Fibroblast of mammary gland (primary cell): ENCODE measurements at places on chromosomes 2 and 18.

DNA sequence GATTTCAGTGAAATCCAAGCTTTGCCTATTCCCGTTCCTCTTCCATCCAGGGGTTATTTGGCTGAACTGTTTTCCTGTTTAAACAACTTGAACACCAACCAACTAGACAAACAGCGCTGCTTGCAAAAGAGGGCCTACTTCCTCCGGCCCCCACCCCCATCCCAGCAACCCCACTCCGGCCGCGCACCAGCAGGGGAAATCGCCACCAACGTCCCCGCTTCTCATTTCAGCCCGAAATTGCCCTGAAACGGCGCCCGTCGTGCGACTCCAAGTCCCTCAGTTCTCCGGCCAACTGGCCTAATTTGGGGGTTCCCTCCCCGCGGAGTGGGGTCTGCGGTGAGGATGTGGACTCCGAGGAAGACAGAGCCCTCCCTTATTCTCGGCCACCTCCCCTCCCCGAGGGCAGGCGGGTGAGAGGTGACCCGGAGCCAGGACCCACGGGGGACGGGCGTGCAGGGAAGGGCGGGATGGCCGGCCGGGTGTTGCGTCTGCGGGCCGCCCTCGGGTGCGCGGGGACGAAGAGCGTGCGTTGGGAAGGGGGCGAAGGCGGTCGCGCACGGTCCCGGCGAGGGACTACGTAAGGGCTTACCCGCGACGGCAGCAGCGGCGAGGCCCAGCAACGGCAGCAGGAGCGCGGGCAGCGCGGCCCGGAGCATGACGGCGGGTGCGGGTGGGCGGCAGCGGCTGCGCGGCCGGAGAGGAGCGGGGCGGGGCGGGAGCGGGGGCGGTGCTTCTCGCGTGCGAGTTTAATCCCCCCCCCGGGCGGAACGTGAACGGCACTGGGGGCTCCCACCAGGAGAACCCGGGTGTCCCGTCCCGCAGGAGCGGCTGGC lies at the start of gene CD302:
CD302 (minus strand) TSS at position 666 of the 833 bp plus-strand sequence; CDS start at position 656, 10 bp downstream.
- DNase-seq: peak; percentile 47

DNA sequence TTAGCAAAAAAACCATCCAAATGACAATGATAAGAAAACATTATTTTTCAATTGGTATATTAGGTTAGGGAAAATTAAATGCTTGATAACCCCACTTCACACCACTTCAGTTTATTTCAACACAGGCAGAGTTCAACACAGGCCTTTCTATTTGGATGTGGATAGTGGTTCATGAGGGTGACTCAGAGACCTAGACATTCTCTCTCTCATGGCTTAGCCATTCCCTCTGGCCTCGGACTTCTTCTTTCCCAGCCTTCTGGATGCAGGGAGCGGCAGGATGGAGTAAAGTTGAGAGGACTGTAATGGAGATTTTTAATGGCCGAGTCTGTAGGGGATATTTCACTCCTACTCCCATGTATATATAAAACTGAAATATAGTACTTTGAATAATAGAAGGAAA lies 109.7 kb downstream of the CTNNA2 start:
- DNase-seq: peak; percentile 20

DNA sequence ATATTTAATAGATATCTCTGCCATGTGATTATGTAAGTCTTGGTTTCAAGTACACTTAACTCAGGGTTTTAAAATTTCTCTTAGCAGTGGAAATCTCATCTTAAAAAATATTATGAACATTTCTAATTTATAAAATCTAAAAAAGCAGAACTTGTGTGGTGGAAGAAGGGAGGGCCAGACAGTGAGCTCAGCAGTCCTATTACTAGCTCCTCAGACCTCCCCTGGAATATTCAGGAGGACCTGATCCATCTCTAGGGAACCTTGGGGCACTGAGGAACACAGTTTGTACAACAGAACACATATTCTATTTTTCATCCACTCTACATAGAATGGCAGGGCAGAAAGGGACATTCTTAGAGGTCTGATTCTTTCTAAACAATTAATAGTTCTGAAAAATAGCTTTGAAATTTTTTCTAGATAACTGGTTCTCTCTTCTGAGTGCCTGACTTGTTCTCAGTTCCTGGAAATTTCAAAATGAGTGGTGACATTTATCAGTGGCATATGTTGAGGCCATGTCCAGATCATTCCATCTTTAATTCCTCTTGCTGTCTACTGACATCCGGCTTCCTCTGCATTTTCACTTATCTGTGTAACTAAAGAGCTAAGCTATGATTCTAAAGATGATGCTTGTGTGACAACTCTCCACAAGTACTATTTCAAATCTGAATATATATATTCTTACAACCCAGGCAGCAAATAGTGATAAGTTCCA lies 8.2 kb upstream of the MAP4K4 start:
- DNase-seq: no peak

DNA sequence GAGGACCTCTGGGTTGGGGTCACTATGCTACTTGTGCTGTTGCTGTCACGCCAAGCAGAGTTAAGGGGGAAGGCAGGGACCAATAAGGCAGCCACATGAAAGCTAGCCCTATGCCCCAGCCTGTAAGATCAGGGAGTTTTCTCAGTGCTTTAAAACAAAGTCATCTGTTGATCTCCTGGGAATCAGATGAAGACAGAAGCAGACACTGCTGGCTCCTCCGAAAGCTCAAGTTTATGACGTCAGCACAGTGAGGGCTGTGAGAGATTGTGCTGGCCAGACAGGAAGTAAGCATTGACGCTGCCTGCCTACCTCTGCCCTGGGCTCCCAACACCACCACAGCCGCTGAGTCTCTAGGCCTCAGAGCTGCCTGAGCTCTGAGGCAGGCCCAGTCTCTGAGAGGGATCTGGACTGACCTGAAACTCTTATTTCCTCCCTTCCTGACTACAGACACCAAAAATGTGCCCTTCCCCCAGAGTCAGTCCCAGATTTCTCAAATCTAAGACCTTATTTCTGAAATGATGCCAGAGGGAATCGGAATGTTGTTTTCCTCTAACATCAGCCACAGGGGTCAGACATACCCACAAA lies 118.1 kb upstream of the EPAS1 start:
- peak; percentile 99 for DNase-seq

DNA sequence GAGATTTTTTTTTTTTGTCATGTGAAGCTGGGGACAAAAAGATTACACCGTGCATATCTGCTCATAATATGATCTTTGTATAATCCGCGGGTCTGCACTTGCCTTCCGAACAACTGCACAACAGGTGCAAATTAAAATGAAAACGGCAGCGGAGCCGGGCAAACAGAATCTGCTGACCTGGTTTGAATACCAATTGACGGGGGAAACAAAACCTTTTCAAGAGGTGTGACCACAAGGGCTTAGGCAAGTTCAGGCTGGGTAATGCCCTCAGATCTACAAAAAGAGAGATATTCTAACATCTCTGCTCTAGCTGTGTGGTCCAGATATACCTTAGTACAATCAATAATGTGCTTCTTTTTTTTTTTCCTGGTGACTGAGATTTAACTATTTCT lies 88.5 kb downstream of the ZEB2 start:
- no peak for DNase-seq

GRCh38 chr18:6629635-6630140 lies 99.8 kb upstream of the ARHGAP28 start:
- peak; percentile 90 for DNase-seq

GRCh38 chr2:112958428-112959108 lies 19.2 kb upstream of the IL36G start:
- DNase-seq: peak; percentile 69

GRCh38 chr2:157321466-157321865 lies 4.2 kb downstream of the ERMN start:
- no peak for DNase-seq

GRCh38 chr2:62065243-62065642 lies 130.7 kb upstream of the B3GNT2 start:
- no peak for DNase-seq

DNA sequence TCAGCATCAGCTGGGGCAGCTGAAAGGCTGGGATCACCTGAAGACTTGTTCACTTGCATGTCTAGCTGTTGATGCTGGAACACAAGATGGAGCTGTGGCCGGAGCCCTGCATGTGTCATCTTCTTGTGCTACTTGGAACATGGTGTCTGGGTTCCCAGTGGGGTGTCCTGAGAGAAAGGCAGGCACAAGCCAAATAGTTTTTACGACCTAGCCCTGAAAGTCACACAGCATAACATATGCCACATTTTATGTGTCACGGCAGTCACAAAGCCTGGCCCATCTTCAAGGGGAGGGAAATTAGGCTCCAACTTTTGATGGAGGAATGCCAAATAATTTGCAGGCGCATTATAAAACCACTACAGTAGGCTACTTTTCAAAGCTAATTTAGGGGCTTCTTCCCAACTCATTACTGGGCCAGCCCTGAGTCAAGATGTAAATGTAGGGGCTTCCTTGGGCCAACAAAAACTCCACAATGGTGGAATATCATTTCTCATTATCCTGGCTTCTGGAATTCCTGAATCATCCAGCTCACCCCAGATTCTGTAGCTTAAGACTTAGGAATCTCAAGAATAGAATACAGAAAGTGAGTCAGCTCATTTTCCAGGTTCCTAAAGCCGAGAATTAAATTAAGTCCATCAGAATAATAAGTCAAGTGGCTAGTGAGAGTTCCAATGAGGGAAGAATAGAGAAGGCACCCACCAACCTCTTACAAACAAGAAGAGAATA lies 543.0 kb downstream of the TNS1 start:
- DNase-seq: no peak

DNA sequence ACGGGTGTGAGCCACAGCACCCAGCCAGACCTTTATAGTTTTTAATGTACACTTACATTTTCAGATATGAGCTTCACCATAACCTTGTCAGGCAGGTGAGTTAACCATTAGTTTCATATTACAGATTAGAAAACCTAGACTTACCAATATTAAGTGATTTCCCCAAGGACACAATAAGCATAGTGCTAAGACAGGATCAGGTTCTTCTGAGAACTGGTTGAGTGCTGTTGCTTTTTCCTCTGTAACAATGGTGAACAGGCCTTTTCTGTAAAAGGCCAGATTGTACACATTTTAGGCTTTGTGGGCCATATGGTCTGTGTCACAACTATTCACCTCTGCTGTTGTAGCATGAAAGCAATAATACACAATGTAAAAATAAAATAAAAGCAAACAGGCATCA lies 332.0 kb downstream of the PIK3C3 start:
- DNase-seq: no peak

- DNase-seq: peak; percentile 92
Observed at GRCh38 chr2:11738589-11739436, 7.6 kb upstream of the LPIN1 start.

- no peak for DNase-seq
Observed at GRCh38 chr2:96163415-96163767, 18.2 kb upstream of the DUSP2 start.

DNA sequence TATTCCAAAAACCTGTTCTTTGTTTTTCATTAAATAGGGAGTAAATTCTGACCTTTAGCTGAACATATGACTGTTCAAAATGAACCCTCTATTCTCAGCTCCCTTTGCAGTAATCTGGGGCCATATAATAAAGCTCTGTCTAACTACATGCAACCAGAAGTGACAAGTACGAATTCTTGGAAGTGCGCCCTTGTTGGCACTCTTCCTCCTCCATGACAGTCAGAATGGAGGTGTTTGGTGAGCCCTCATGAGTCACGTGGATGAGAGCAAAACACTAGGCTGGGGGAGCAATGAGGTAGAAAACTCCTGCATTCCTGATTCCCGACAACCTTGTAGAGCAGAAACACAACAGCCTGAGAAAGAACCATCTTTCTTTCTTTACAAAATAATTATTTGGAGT lies 552.9 kb downstream of the FBXO15 start:
- DNase-seq: peak; percentile 44

- no peak for DNase-seq
Observed at GRCh38 chr2:230203110-230203676, 16.6 kb downstream of the SP110 start.

DNA sequence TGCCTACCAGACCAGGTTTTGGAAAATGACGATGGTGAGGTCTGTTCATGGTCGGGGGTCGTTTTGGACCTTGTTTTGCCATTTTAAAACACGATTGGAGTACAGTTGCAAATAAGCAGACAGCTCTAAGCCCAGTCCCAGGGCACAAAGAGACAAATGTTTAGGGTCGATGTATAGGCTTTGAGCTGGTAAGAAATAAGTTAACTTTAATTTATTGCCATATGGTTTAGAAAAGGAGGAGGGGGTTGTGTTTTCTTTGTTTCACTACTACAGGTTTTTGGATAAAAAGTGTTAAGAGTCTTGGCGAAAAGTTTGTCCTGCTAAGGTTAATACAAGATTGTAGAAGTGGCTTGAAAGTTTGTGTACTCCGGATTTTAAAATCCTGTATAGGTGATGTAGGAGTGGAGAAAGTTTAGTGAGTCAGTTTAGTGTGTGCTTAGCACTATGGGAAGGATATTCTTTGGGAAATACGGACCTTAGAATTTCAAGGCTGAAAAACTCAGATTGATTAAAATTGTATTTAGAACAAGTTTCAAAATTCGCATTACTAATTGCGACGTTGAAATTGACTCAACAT lies 1.3 kb downstream of the KCMF1 start:
- peak; percentile 44 for DNase-seq

GRCh38 chr2:185919155-185919554 lies 180.6 kb downstream of the FSIP2 start:
- DNase-seq: peak; percentile 23

- DNase-seq: peak; percentile 94
Observed at GRCh38 chr2:120287183-120288015, 34.7 kb downstream of the RALB start.

DNA sequence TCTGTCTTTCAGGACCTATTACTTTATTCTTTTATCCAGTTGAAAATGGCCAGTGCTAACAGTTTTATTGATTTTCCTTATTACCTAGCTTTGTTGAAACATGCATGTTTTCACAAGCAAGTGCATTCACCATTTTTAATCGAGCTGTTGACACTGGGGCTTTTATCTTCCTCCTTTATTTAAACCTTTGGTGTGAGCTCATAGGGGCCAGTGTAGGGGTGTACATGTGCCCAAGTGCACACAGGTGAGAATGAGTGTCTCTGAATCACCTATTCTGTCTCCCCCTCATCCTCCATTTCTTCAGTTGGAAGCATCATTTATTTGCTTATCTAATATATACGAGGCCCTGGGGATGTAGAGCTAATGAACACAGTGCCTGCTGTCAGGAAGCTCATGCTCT lies 199.1 kb downstream of the PRKCE start:
- no peak for DNase-seq

DNA sequence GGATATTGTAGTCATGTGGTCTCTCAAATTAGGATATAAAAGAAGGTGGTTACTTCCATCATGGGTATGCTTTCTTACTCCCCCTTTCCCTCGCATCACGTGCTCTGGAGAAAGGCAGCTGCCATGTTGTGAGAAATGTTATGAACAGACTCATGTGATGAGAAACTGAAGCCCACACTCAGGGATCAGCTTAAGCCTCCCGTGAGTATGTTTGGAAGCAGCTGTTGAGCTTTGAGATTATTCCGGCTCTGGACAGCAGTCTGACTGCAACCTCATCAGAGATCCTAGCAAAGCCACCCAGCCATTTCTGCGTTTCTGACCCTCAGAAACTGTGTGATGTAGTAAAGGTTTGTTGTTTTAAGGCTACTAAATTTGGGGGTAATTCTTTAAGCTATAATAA lies 700.1 kb downstream of the ADCYAP1 start:
- no peak for DNase-seq

- peak; percentile 95 for DNase-seq
Observed at GRCh38 chr2:157229572-157229971, 27.9 kb upstream of the GALNT5 start.

- DNase-seq: no peak
Observed at GRCh38 chr2:25276569-25277465, 64.9 kb downstream of the DNMT3A start.
